NCI-H1105 (cell line): ENCODE measurements at places on chromosomes 5 and 9.

DNA sequence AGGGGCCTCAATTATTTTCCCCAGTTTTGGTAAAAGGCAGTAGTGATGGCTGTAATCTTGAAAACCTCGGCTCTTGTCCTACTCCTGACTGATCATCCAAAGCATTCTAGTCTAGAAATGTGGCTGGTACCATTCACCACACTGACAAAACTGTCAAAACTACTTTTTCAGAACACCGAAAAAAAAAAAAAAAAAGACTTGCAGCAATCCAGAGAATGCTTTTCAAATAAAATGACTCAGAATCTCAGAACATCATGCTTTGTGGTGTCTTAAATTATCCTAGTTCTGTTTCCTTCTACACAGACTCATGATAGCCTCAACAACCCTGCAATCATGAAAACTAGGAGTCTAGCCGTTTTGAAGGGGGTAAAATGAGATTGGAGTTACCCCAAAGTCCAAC, 13.4 kb downstream of the SLC28A3 start:
- DNase-seq = no peak

- DNase-seq = no peak
These were observed 34.4 kb downstream of the KCNT1 start for GRCh38 chr9:135736272-135736978.

DNA sequence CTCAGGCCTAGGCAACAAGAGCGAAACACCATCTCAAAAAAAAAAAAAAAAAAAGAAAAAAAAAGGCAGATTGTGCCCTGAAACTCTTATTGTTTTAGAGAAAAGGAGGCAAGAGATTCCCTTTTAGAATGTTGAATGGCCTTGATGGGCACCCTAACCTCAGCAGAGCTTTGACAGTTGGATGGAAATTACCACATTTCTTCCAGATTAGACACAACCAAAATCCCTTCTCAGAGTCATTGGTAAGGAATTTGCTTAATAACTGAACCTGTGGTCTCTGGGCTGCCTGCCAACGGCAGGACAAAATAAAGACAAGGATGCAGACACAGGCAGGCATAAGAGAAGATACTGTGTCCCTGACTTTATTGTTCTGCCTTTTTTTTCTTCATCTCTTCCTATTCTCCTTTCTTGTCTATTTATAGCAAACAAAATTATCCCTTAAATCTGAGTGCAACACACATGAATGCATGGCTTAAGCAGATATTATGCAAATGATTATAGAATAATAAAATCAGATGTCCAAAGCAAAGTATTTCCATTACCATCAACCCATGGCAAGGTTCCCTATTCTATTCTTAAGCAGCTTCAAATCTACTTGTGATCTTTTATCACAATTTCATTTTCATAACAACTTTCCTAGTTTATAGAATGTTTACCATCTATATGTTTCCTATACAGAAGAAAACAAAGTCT, 37.3 kb upstream of the TRIO start:
- DNase-seq = peak; percentile 57

GRCh38 chr5:145925803-145926202, 10.6 kb upstream of the SH3RF2 start:
- no peak for DNase-seq

DNA sequence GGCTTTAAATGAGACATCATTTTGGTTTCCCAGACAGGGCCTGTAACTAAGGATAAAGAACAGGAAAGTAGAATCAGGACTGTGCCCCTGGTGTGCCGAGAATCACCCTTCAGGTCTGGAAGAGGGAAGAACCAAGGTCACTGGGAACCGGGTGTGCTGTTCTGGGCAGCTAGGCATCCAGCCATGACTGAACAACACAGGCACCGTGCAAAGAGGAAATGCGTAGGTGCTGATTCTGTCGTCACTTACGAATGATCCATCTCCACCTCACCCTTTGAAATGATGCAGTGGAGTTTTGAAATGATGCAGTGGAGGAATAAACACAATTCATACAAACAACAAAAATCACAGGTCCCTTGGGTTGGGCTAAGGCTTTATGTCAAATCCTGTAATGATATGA, 64.4 kb downstream of the MAP1B start:
- no peak for DNase-seq

DNA sequence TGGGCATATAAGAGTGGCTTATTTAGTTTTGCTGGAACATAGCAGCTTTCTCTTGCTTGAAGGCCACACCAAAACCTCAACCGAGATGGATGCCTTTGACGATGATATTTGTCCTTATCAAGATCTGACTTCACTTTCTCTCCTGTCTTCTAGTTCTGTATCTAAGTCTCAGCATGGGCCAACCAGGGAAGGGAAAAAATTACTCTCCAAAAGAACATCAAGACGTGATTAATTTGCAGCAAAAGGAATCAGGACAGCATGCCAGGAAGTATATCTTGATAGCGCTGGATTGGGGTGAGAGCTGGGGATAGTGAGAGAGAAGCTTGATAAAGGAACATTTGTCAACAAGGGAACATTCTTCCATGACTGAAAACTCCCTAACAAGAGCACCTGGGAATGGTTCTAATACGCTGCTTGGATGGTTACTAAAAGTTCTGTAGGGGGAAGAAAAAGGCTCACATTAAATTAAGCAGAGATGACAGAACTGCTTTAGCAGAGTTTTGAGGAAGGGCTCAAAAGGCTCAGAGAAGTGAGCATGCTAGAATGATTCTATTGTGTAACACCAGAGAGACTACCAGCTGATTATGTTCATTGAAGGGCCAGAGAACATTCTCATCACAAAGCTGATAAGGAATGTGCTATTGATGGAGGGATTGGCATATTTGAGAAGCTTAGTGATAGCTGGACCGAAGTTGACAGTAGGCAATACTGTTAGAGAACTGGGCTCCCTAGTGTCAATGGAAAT, 21.6 kb upstream of the ANXA1 start:
- no peak for DNase-seq
